DND-41 (cell line): ENCODE measurements at places on chromosomes 13 and 19.

- DNase-seq = no peak
- peaks cover 18% of the 10 kb centered on the region for H3K4me1 ChIP-seq
- no peaks in the 10 kb centered on the region for H3K27me3 ChIP-seq
- H3K27ac ChIP-seq = no peak overlapping the region
These were observed 86.1 kb upstream of the DOCK9 start for GRCh38 chr13:99063952-99064351.

DNA sequence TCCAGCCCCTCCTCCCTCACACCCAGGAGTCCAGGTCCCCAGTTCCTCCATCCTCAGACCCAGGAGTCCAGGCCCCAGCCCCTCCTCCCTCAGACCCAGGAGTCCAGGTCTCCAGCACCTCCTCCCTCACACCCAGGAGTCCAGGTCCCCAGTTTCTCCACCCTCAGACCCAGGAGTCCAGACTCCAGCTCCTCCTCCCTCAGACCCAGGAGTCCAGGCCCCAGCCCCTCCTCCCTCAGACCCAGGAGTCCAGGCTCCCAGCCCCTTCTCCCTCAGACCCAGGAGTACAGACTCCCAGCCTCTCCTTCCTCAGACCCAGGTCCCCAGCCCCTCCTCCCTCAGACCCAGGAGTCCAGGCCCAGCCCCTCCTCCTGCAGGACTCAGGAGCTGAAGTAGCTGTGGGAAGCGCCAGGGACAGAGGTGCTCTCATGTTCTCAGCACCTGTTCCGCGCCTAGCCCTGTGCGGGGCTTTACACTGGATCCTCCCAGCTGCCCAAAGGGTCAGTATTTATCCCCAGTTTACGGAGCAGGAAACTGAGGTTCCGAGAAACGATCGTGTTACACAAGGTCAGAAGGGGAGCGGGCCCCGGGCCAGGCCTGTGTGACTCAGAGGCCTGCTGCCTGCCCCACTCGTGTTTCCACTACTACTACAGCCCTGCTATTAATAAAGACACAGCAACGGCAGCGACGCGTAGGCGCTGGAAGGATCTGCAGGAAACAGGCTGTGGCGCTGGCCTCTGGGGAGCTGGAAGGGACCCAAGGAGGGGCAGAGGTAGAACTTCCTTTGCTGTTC is 1.7 kb upstream of the SBK3 start:
- H3K4me1 ChIP-seq = no peaks in the 10 kb centered on the region
- no peak overlapping the region for H3K27ac ChIP-seq
- no peak overlapping the region for H3K4me3 ChIP-seq
- H3K27me3 ChIP-seq = no peaks in the 10 kb centered on the region
- H3K36me3 ChIP-seq = no peaks in the 10 kb centered on the region

DNA sequence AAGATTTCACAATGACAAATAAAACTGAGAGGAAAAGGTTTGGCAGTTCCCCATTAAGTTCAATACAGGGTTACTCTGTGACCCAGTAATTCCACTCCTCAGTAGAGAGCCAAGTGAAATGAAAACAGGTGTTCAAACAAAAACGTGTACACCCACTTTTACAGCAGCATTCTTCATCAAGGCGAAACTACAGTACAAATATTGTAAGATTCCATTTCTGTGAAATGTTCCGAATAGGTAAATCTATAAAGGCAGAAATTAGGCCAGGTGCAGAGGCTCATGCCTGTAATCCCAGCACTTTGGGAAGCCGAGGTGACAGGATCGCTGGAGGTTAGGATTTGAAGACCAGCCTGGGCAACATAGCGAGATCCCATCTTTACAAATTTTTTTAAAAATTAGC is 8.9 kb upstream of the GDF15 start:
- no peaks in the 10 kb centered on the region for H3K27me3 ChIP-seq
- H3K36me3 ChIP-seq = no peaks in the 10 kb centered on the region
- DNase-seq = no peak
- H3K4me1 ChIP-seq = peaks cover 10% of the 10 kb centered on the region

GRCh38 chr19:11887611-11888531 is at the start of gene ZNF69:
TSS of gene ZNF69 (plus strand) at chr19:11887782. CDS start at chr19:11887924, 142 bp downstream.
- no peaks in the 10 kb centered on the region for H3K27me3 ChIP-seq
- DNase-seq = peak; percentile 86
- H3K36me3 ChIP-seq = no peaks in the 10 kb centered on the region

- no peaks in the 10 kb centered on the region for H3K27me3 ChIP-seq
- DNase-seq = no peak
- H3K4me1 ChIP-seq = peaks cover 59% of the 10 kb centered on the region
These were observed 5.3 kb downstream of the RNASEH2B start for GRCh38 chr13:50914848-50915247.

DNA sequence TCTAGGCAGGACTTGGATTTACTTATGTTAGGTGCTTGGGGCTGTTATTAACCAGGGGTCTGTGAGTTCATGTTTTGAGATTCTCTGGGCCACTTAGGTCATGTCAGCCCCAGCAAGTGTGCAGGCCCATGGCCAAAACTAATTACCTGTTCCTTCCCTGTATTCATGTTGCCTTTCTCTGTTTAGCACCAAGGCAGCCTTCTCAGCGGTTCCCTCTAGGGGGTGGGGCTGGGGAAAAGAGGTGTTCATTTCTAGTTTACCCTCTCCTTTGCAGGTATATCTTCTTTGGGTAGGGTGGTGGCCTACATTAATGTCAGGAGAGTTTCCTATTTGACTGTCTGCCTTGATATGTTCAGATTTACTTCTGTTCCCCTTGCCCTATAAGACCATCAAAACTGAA is 61.7 kb downstream of the PDS5B start:
- H3K4me1 ChIP-seq = peaks cover 3% of the 10 kb centered on the region
- H3K4me3 ChIP-seq = no peak overlapping the region
- H3K27ac ChIP-seq = 0 out of 2 replicates have a peak overlapping the region, but pooled peaks have one; percentile 20
- H3K27me3 ChIP-seq = no peaks in the 10 kb centered on the region

DNA sequence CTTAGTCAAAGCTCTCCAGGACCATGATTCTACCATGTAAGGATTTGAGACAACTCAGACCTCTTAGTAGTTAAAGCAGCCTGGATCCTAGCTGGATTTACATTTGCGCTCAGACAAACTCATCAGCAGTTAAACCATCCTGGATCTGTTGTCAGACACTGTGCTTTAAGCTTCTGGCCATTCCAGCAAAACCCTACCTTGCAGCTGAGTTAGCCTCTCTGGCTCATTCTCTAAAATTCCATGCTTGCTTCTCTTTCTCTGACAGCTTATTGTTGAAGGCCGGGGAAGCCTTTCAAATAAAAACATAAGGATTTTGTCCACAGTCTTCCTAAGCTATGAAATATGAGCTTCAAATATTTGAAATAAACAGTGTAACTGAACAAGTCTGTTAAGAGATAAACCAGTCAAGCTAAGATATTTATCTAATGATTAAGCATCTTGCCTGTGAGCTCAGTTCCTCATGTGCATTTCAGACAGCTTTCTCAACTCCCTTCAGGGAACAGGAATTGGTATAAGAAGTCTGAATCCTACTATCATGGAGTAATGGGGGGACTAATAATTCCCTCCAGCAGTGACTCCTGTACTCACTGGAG is 89.3 kb downstream of the SLAIN1 start:
- no peaks in the 10 kb centered on the region for H3K36me3 ChIP-seq
- no peak overlapping the region for H3K27ac ChIP-seq
- no peak overlapping the region for H3K4me3 ChIP-seq
- no peaks in the 10 kb centered on the region for H3K27me3 ChIP-seq

DNA sequence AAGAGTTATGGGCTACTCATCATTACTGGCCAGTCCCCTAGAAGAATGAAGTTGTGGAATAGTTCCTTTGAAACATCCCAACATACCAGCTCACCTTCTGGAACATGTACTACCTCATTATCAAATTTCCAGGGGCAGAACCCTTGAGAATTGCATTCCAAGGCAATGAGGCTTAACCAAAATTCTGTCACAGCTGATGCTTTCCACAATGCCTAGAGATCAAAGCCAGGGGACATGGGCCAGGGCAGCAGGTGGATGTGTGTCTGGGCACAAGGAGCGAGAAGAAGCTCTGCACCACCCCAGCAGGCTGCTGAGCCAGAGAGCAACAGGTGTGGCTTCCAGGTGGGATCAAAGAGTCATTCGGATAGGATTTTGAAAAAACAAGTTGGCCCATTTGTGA is 362.1 kb downstream of the EFNB2 start:
- DNase-seq = no peak
- H3K4me1 ChIP-seq = peaks cover 12% of the 10 kb centered on the region; the same call in 1 of the 2 replicates
- H3K36me3 ChIP-seq = no peaks in the 10 kb centered on the region

- H3K4me3 ChIP-seq = no peak overlapping the region
- peaks cover 70% of the 10 kb centered on the region for H3K36me3 ChIP-seq
- DNase-seq = no peak
- no peaks in the 10 kb centered on the region for H3K4me1 ChIP-seq
These were observed 17.9 kb downstream of the BTBD2 start for GRCh38 chr19:1997353-1998233.

DNA sequence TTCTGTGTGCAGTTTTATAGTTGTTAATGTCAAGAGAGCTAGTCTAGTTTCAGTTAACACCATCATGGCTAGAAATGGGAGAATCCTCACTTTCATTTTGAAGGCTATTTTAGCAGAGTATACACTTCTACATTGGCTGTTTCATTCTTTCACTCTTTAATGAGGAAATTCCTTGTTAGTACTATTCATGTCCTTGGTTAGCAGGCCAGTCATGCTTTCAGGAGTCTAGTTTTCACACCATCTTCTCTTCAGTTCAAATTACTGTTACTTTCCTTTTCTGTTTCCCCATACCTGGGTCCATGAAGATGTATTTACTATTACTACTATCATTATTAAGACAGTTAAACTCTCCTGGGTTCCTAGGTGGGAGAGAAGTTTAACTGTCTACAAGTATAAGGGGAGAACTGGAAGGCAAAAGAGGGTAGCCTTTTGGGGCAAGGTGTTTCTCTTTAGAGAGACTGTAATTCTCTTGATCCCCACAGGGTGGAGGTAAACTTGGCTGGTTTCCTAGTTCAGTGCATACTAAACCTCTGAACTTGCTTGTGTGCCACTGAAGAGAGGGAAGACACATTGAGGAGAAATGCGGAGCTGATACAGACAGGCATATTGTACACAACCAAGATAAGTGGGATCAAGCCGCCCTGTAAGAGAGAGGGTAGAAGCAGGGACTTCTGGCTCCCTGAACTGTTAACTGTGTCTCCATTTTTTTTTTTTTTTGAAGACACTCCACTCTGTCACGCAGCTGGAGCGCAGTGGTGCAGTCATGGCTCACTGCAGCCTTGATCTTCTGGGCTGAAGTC is 41.3 kb upstream of the IGFL4 start:
- DNase-seq = peak; percentile 17
- H3K4me1 ChIP-seq = no peaks in the 10 kb centered on the region
- no peaks in the 10 kb centered on the region for H3K36me3 ChIP-seq
- H3K4me3 ChIP-seq = no peak overlapping the region

GRCh38 chr19:12766051-12766521 is 9.3 kb downstream of the HOOK2 start:
- no peak overlapping the region for H3K4me3 ChIP-seq
- no peaks in the 10 kb centered on the region for H3K27me3 ChIP-seq

GRCh38 chr19:16017138-16017490 is 59.2 kb upstream of the TPM4 start:
- no peaks in the 10 kb centered on the region for H3K36me3 ChIP-seq
- no peak for DNase-seq
- H3K4me1 ChIP-seq = no peaks in the 10 kb centered on the region
- no peak overlapping the region for H3K4me3 ChIP-seq
- H3K27me3 ChIP-seq = no peaks in the 10 kb centered on the region

DNA sequence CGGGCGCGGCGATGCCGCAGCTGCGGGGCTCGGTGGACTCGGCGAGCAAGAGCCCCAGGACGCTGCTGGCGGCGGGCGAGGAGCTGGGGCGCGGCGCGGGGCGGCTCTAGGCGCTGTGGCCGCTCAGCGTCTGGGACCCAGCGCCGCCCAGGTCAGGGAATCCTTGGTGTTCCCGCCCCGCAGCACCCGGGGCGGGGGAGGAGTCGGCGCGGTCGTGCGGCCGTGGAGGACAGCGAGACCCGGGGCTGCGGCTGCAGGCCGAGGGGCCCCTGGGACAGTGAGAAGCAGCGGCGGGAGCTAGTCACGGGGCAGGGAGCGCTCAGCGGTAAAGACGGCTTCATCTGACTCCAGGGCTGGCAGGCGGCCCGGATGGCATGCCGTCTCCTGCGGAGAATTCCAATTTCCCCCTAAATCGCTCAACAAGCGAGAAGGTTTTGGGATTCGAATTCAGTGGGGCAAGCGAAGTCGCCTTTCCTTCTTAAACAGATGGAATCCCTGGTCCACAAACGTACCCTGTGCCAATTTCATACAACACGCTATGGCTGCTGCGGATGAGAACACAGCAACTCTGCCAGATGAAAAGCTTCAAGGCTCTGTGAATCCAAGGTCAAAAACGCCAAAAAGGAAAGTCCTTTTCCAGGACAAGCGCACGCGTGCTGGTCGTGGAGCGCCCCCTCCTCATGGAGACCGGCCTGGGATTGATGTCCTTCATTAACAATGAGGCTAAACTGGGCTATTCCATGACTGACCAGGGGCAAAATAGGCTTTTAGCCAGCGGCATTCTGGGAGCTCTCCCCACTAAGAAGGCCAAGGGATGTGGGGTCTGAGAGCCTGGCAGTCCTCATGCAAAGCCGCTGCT is 4.2 kb upstream of the ZSCAN4 start:
- H3K4me3 ChIP-seq = no peak overlapping the region
- DNase-seq = no peak
- H3K27ac ChIP-seq = no peak overlapping the region
- H3K4me1 ChIP-seq = no peaks in the 10 kb centered on the region

DNA sequence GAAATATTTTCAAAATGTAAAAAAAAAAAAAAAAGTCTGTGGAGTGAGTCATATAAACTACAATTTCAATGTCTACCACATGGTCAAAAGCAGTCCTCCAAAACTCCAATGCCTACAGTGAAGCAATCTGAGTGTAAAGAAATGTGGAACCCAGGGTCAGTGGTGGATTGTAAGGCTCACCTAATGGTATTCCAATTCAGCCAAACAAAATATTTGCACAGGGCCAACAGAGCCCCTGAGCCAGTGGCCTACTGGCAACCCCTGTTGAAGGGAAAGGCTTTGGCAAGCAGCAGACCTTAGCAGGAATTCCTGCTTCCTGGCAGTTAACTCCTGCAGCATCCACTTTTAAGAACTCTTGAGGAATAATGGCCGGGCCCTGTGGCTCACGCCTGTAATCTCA is 3.4 kb downstream of the DNMT1 start:
- H3K27ac ChIP-seq = 0 out of 2 replicates have a peak overlapping the region, but pooled peaks have one; percentile 13
- H3K36me3 ChIP-seq = peaks cover 75% of the 10 kb centered on the region
- H3K4me1 ChIP-seq = peaks cover 39% of the 10 kb centered on the region
- DNase-seq = no peak
- no peak overlapping the region for H3K4me3 ChIP-seq
- no peaks in the 10 kb centered on the region for H3K27me3 ChIP-seq

GRCh38 chr19:51187395-51188226 is 37.3 kb upstream of the CD33 start:
- no peaks in the 10 kb centered on the region for H3K4me1 ChIP-seq
- no peaks in the 10 kb centered on the region for H3K36me3 ChIP-seq
- no peak overlapping the region for H3K4me3 ChIP-seq
- H3K27ac ChIP-seq = no peak overlapping the region
- no peak for DNase-seq
